Mucosa of gallbladder (tissue), 1 donor: ENCODE measurements at places on chromosomes 1 and 21. TPM values are rescaled to one million over a fixed set of nuclear protein-coding genes. Genes with fewer than 3 reads are reported as not detected.

Gene KMO
- total RNA-seq, result 0.83 TPM

Gene BNIPL
- 0.66 TPM for total RNA-seq

Gene LIN28A
- 1.4 TPM for total RNA-seq

Gene F5
- 154 TPM for total RNA-seq

Gene TYW3
- 14.2 TPM for total RNA-seq

Gene TNFRSF1B
- 50.4 TPM for total RNA-seq

Gene REN
- total RNA-seq, result not detected

Gene ZNF683
- total RNA-seq, result 2.9 TPM

Gene CSF1
- 184 TPM for total RNA-seq

Gene CYP4A22
- total RNA-seq, result 0.86 TPM

Gene PROK1
- total RNA-seq, result 0.40 TPM

Gene KCNC4
- total RNA-seq, result 25.5 TPM

Gene CYP4B1
- total RNA-seq, result 6.7 TPM

Gene DNAJC28
- 2.8 TPM for total RNA-seq

Gene ILDR2
- 2.0 TPM for total RNA-seq

Gene COL16A1
- 52.5 TPM for total RNA-seq

Gene HHIPL2
- 2.0 TPM for total RNA-seq

Gene LCE1B
- total RNA-seq, result not detected

Gene GALNT2
- 72.2 TPM for total RNA-seq

Gene FAM177B
- total RNA-seq, result 36.8 TPM

Gene EBNA1BP2
- 31.9 TPM for total RNA-seq

Gene FAM43B
- 0.52 TPM for total RNA-seq

Gene PTPN22
- 3.1 TPM for total RNA-seq

Gene CELA2B
- 0.35 TPM for total RNA-seq

Gene ARHGEF10L
- 53.0 TPM for total RNA-seq

Gene ZBTB8A
- total RNA-seq, result 7.3 TPM

Gene SRGAP2B
- total RNA-seq, result 28.1 TPM

Gene PRAMEF12
- not detected for total RNA-seq

Gene S100A7
- total RNA-seq, result not detected

Gene LENEP
- not detected for total RNA-seq

Gene TMEM269
- 0.06 TPM for total RNA-seq

Gene ADIPOR1
- 80.4 TPM for total RNA-seq

Gene PIK3R3
- 22.0 TPM for total RNA-seq

Gene PALMD
- total RNA-seq, result 5.9 TPM

Gene KIAA0040
- 16.1 TPM for total RNA-seq

Gene KLF17
- total RNA-seq, result not detected

Gene VCAM1
- 9.7 TPM for total RNA-seq

Gene EDEM3
- 40.5 TPM for total RNA-seq

Gene DMBX1
- total RNA-seq, result not detected

Gene SLC44A5
- total RNA-seq, result 0.43 TPM

Gene ACBD6
- total RNA-seq, result 27.1 TPM

Gene ACP6
- total RNA-seq, result 23.4 TPM

Gene EIF2D
- 41.2 TPM for total RNA-seq

Gene SELP
- 12.6 TPM for total RNA-seq

Gene LYST
- 20.1 TPM for total RNA-seq

Gene SLC27A3
- total RNA-seq, result 22.1 TPM

Gene NENF
- total RNA-seq, result 64.3 TPM

Gene DCDC2B
- not detected for total RNA-seq

Gene ASTN1
- 2.0 TPM for total RNA-seq

Gene PM20D1
- 0.26 TPM for total RNA-seq

Gene IRF6
- 104 TPM for total RNA-seq

Gene CRYZ
- 174 TPM for total RNA-seq

Gene S100A6
- 824 TPM for total RNA-seq

Gene FCRL6
- total RNA-seq, result 0.81 TPM

Gene ITLN2
- total RNA-seq, result not detected

Gene SZT2
- 59.3 TPM for total RNA-seq

Gene NBPF10
- total RNA-seq, result 3.9 TPM

Gene TMEM52
- 2.4 TPM for total RNA-seq

Gene KRTAP13-2
- total RNA-seq, result not detected
